ENCODE measurements at places on chromosomes 7 and 10. TPM values are rescaled to one million over a fixed set of nuclear protein-coding genes. Genes with fewer than 3 reads are reported as not detected.

The TRPV6 gene
- total RNA-seq: not detected

- H3K36me3 ChIP-seq: no peaks in the 10 kb centered on the region
- H3K4me1 ChIP-seq: no peaks in the 10 kb centered on the region
- no peak overlapping the region for H3K4me3 ChIP-seq
- no peaks in the 10 kb centered on the region for H3K27me3 ChIP-seq
Measured at GRCh38 chr7:122768827-122769226, 66.1 kb upstream of the RNF148 start.

DNA sequence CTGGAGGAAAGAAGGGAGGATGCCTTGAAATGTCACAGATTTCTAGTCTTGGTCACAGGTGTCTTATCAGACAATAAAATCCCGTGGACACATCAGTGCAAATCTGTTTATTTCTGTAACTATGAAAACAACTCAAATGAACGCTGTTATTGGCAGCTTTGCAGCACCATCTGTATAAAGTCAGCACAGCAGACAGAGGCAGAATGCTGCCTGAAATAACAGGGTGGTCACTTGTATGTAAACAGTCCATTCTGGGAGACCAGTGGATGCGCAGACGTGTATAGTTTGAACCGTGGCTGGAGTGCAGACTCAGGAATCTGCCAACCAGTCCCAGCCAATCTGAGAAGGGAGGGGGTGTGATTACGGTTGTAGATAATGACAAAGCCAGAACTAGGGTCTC lies 54.8 kb downstream of the SEC23IP start:
- no peak for DNase-seq
- no peaks in the 10 kb centered on the region for H3K4me1 ChIP-seq
- H3K4me3 ChIP-seq: no peak overlapping the region
- H3K36me3 ChIP-seq: peaks cover 11% of the 10 kb centered on the region
- no peak overlapping the region for H3K27ac ChIP-seq
- no peaks in the 10 kb centered on the region for H3K27me3 ChIP-seq

The FAM13C gene
- not detected for total RNA-seq

DNA sequence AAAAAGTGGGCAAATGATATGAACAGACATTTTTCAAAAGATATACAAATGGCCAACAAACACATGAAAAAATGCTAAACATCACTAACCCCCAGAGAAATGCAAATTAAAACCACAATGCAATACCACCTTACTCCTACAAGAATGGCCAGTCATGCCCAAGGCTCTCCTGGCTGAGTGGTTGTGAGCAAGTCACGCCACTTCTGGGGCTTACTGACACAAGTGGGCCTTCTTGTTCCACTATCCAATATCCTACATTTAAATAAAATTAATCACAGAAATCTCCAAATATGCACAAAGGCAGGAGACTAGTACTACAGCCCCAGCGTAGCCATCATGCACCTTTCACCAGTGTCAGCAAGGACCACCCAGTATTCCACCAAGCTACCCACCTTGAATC lies 181.9 kb downstream of the TNS3 start:
- no peak for DNase-seq
- H3K4me1 ChIP-seq: no peaks in the 10 kb centered on the region
- H3K4me3 ChIP-seq: no peak overlapping the region
- no peaks in the 10 kb centered on the region for H3K27me3 ChIP-seq

The LRRD1 gene
- not detected for total RNA-seq

DNA sequence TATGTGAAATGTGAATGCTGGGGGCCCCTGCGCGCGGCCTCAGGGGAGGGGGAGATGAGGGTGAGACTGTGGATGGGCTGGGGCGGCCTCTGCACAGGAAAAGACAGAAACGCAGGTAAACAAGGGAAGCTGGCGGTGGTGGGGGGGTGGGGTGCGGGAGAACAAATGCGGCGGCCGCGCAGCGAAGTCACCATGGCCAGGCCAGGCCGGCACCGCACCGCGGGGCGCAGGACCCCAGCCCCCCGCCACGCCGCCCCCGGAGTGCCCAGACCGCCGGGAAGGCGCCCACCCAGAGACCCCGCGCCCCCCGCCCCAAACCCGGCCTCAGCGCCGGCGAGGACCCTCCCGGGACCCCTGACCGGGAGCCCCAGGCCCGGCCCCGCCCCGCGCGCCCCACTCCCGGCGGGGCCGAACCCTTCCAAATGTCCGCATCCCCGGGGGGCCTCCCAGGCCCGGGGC lies 14.5 kb upstream of the DNAAF5 start:
- no peaks in the 10 kb centered on the region for H3K36me3 ChIP-seq
- peaks cover 3% of the 10 kb centered on the region for H3K4me1 ChIP-seq
- no peak overlapping the region for H3K27ac ChIP-seq
- no peak overlapping the region for H3K4me3 ChIP-seq
- DNase-seq: no peak

- H3K27ac ChIP-seq: no peak overlapping the region
- no peaks in the 10 kb centered on the region for H3K4me1 ChIP-seq
- no peaks in the 10 kb centered on the region for H3K27me3 ChIP-seq
- no peak for DNase-seq
- no peak overlapping the region for H3K4me3 ChIP-seq
Measured at GRCh38 chr7:69762821-69763352, 164.6 kb downstream of the AUTS2 start.

The ZNF503 gene
- total RNA-seq: 0.12 TPM

The TBXAS1 gene
- 16.6 TPM for total RNA-seq

The ADIRF gene
- not detected for total RNA-seq

- H3K4me3 ChIP-seq: no peak overlapping the region
- H3K36me3 ChIP-seq: peaks cover 5% of the 10 kb centered on the region
- H3K27ac ChIP-seq: no peak overlapping the region
- no peak for DNase-seq
- H3K4me1 ChIP-seq: no peaks in the 10 kb centered on the region
Measured at GRCh38 chr7:39577229-39577874, 11.1 kb downstream of the YAE1 start.

DNA sequence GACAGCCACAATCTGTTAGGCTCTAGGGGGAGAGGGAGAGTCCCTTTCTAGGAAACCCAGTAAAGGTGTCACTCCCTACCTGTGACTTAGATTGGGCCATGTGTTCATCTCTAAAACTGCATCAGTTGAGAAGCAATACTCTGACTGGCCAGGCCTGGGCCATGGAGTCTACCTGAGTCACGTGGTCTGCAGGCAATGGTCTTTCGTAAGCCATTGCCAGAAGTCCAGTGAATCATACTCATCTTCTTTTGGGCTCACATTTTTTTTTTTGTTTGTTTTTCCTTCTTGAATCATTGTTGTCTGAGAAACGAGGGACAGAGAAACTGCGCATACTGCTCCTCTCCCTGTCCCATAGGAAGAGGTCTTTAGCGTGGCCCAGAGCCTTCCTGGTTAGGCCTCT lies 215.6 kb downstream of the CCSER2 start:
- DNase-seq: no peak
- H3K4me3 ChIP-seq: no peak overlapping the region
- no peaks in the 10 kb centered on the region for H3K36me3 ChIP-seq

DNA sequence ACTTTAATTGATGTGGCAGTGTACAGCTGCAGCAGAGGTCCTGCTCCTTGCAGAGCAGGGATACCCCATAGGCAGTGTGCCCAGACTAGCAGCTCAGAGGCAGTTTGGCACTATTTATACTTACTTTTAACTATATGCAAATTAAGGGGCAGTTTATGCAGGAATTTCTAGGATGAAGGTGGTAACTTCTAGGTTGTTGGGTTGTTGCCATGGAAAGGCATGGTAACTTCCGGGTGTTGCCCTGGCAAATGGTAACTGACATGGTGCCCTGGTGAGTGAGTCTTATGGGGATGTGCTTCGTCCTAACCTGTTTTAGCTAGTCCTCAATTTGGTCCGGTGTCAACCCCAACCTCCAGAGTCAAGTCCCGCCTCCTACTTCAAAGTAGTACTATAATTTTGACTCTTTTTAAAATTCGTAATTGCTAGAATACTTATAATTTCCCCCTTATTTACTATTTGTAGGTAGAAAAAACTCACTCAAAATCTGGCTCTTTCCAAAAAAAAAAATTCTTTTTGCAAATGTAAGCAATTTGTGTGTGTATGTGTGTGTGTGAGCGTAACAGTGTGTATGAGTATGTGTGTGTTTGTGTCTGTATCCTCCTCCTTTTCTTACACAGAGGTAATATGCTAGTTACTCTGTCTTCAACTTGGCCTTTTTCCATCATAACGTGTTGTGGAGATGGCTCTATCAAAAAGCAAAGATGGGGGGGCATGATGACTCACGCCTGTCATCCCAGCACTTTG lies 5.9 kb downstream of the COL26A1 start:
- H3K4me3 ChIP-seq: no peak overlapping the region
- no peak overlapping the region for H3K27ac ChIP-seq
- H3K36me3 ChIP-seq: no peaks in the 10 kb centered on the region
- peaks cover 5% of the 10 kb centered on the region for H3K4me1 ChIP-seq

GRCh38 chr7:132234711-132235110 lies 341.6 kb downstream of the PLXNA4 start:
- H3K4me1 ChIP-seq: no peaks in the 10 kb centered on the region
- no peak overlapping the region for H3K27ac ChIP-seq
- DNase-seq: no peak
- no peaks in the 10 kb centered on the region for H3K36me3 ChIP-seq
- no peaks in the 10 kb centered on the region for H3K27me3 ChIP-seq

The AASS gene
- total RNA-seq: 3.0 TPM

GRCh38 chr10:25974897-25975459 lies 40.9 kb downstream of the MYO3A start:
- H3K4me1 ChIP-seq: no peaks in the 10 kb centered on the region
- H3K27ac ChIP-seq: no peak overlapping the region
- DNase-seq: no peak
- no peaks in the 10 kb centered on the region for H3K27me3 ChIP-seq

- no peaks in the 10 kb centered on the region for H3K27me3 ChIP-seq
- no peak overlapping the region for H3K4me3 ChIP-seq
- no peaks in the 10 kb centered on the region for H3K36me3 ChIP-seq
Measured at GRCh38 chr7:3778345-3778744, 477.3 kb downstream of the SDK1 start.

- no peaks in the 10 kb centered on the region for H3K36me3 ChIP-seq
- DNase-seq: no peak
- no peak overlapping the region for H3K27ac ChIP-seq
- H3K4me3 ChIP-seq: no peak overlapping the region
- peaks cover 28% of the 10 kb centered on the region for H3K4me1 ChIP-seq
Measured at GRCh38 chr7:37282927-37283326, 165.7 kb downstream of the ELMO1 start.

The LOXL4 gene
- not detected for total RNA-seq
